Activated naive CD8-positive, alpha-beta T cell treated with anti-CD3 and anti-CD28 coated beads, Interleukin-2, amount 10 ng/mL, durations not matched to agents 7 days and 5 days (primary cell): ENCODE measurements at places on chromosomes 6 and 20.
A peak's percentile ranks its signal among the peaks of the same experiment; 100 is the strongest.

GRCh38 chr20:35619196-35620095 lies 3.8 kb downstream of the SPAG4 start:
- peak; percentile 83 for DNase-seq

- DNase-seq = no peak
Measured at GRCh38 chr6:85971238-85971637, 328.6 kb upstream of the SYNCRIP start.

GRCh38 chr6:43759136-43759906 lies 10.7 kb upstream of the VEGFA start:
- DNase-seq = no peak

GRCh38 chr6:131410785-131411184 lies 162.2 kb upstream of the ARG1 start:
- DNase-seq = no peak

- DNase-seq = peak; percentile 77
Measured at GRCh38 chr6:130575971-130576370, 210.2 kb downstream of the TMEM200A start.

GRCh38 chr6:47810885-47811284 lies 29.1 kb downstream of the OPN5 start:
- DNase-seq = no peak

DNA sequence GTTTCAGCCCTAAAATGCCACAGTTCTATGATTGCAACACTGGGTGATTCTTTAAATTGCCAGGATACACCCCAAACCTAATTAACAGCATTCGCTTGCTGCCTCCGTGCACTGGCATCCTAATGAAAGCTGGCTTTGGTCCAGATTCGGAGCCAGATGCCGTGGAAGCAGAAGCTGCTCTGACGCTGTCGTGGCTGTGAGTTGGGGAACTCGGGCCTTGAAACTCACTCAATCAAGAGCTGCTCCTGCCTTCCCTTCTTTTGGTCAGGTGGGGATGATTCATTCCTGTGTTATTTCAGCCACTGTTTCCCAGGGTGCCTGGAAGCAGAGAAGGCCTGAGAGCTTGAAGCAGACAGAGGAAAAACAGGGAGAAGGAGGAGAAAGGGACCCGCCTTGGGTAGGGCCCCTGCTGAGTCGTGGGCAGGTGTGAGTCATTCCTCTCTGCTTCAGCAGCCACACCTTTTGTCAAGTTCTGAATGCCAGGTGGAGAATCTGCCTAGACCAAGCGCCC lies 36.2 kb upstream of the DSP start:
- no peak for DNase-seq
